ENCODE measurements at places on chromosomes 5 and 9. TPM values are rescaled to one million over a fixed set of nuclear protein-coding genes. Genes with fewer than 3 reads are reported as not detected.

The SPAAR gene
- polyA plus RNA-seq, result 0.11 TPM

The MCTP1 gene
- polyA plus RNA-seq, result 0.62 TPM

The ZFP37 gene
- 0.58 TPM for polyA plus RNA-seq

The EGR1 gene
- polyA plus RNA-seq, result 28.4 TPM

The IFNB1 gene
- not detected for polyA plus RNA-seq

The SLC4A9 gene
- polyA plus RNA-seq, result 0.02 TPM

The SLIT3 gene
- 80.0 TPM for polyA plus RNA-seq

The PCDHA13 gene
- not detected for polyA plus RNA-seq

The GARNL3 gene
- polyA plus RNA-seq, result 9.1 TPM

The PCDHB11 gene
- polyA plus RNA-seq, result 0.61 TPM

The MARCOL gene
- polyA plus RNA-seq, result not detected

The TRIM7 gene
- polyA plus RNA-seq, result 3.5 TPM

The WNT8A gene
- polyA plus RNA-seq, result not detected

The MEGF10 gene
- polyA plus RNA-seq, result 1.1 TPM

The WDR38 gene
- polyA plus RNA-seq, result not detected

GRCh38 chr5:171657473-171657872 is 128.1 kb upstream of the SMIM23 start:
- DNase-seq, result no peak

DNA sequence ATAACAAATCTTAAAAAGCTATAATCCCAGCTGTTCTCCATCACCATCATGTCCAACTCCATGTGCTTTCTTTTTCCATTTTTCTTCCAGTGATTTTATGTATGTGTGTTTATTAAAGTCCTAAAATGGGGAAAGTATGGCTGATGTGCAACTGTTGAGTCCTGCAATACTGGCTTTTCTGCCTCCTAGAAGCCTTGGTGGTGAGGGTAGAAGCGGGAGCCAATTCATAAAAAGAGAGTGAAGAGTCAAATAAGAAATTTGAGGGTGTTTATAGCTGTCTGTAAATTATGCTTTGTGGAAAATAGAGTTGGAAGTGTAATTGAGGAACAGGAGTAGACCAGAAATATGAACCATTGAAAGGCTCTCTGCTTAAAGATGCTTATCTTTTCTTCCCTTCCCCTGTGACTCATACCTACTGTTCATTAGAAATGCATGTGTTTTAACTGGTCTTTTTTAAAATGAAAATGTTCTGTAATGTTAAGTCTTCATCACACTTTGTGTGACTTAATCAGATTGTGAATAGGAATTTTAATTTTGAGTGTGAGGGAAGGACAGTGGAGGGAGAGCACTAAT is 80.1 kb downstream of the ZCCHC7 start:
- no peak for DNase-seq

DNA sequence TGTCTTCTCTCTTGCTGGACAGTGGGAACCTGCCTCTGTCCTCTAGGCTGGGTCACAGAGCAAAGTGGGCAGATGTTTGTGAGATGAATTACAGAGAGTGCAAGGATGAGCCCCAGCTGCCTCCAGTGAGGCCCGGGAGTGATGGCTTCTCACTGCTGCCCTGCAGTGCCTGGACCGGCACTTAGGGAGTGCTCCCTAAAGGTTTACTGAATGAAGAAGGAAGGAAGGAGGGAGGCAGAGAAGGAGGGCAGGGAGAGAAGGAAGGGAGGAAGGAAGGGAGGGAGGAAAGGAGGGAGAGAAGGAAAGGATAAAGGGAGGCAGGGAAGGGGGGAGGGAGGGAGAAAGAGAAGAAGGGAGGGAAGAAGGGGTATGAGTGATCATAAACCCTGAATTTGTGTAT is 42.7 kb upstream of the GRHPR start:
- no peak for DNase-seq

GRCh38 chr9:109609060-109609459 is 111.0 kb upstream of the PTPN3 start:
- no peak for DNase-seq

GRCh38 chr5:68698025-68698940 is 395.5 kb upstream of the SLC30A5 start:
- no peak for DNase-seq

GRCh38 chr9:136656795-136657611 is 5.7 kb upstream of the EGFL7 start:
- DNase-seq, result no peak

DNA sequence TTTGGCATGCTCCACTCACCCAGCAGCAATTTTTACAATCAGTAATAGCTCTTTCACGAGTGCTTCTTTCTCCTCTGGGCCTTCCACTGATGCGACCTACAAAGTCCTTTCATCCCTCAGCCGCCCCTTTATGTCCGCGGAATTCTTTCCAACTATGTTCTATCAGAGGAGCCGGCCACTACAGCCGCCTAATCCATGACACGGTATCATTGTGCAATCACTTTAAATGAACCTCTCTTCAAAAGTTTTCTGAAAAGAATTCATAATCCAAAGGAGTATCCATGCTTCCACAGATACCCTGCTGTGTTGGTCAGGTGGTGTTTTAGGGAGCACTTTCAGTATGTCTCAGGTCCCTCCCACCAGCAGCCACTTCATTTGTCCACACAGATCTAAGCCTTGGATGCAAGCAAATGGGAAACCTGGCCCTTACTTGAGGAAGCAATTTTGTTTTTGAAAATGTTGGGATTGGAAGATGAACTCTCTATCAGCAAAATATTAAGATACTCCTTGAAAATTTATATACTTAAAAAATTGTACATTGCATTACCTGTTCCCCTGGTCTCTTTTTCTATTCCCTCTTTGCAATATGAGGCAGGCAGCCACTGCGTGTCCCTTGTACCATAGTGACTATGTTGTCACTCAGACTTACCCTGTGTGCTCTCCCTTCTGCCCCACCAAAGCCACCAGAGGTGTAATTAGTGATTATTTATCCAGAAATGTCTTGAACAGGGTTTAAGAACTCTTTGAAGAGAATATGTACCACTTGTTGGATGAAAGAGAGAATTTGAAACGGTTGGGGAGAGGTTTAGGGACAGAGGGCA is 12.9 kb upstream of the MEF2C start:
- no peak for DNase-seq

DNA sequence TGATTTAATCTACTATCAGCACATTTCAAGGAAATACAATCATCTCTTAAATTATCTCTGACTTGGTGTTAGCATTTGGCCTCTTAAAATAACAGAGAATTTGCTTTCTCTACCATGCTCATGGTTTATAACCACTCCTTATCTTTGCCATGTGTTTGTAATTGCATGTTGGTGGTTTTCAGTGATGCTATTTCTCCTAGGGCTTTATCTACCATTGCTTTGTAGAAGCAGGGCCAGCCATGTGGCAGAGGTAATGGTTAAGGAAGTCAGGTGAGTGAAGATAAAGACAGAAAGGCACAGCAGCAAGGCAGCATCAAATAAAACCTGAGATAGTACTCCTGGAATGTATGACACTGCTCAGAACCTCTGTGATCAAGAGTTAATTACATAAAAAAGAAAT is 206.2 kb downstream of the FER start:
- no peak for DNase-seq

DNA sequence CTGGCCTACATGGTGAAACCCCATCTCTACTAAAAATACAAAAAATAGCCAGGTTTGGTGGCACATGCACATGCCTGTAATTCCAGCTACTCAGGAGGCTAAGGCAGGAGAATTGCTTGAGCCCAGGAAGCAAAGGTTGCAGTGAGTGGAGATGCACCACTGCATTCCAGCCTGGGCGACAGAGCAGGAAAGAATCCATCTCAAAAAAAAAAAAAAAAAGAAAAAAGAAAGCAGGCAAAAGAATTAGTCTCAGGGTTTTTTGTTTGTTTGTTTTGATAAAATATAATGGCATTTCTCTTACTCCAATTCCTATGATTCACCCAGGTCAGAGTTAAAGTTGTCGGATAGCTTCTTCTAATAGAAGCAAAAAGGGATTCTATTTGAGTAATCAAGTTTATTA is 67.0 kb upstream of the ATG10 start:
- DNase-seq, result no peak

- no peak for DNase-seq
Measured at GRCh38 chr5:167574464-167574863, 717.0 kb upstream of the WWC1 start.

GRCh38 chr9:98577446-98577845 is 131.3 kb downstream of the GABBR2 start:
- DNase-seq, result no peak

- DNase-seq, result no peak
Measured at GRCh38 chr5:149215478-149216090, 56.1 kb upstream of the AFAP1L1 start.

GRCh38 chr5:111960476-111961215 is 203.7 kb upstream of the NREP start:
- no peak for DNase-seq

- DNase-seq, result peak; percentile 57
Measured at GRCh38 chr9:114285166-114285867, 37.6 kb upstream of the ORM1 start.

- DNase-seq, result no peak
Measured at GRCh38 chr5:121833617-121834016, 18.1 kb upstream of the FTMT start.

- DNase-seq, result no peak
Measured at GRCh38 chr5:154331232-154331631, 114.6 kb upstream of the SAP30L start.

DNA sequence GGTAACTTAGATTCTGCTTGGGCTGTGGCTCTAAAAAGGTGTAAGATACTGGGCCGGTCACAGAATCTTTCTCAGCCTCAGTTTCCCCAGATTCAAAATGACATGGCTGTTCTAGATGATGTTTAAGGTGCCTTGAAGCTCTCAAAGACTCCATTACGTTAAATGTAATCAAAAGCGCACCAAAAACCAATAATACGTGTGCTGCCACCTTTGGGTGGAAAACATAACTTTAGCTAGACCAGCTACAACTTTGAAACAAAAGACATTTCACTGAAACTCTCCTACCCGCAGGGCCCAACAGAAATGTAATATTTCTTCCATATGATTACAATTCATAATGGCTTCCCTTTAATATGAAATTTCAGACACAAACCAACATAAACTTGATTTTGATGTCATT is 35.0 kb upstream of the PCSK5 start:
- no peak for DNase-seq

- no peak for DNase-seq
Measured at GRCh38 chr5:171379961-171380360, 7.7 kb upstream of the NPM1 start.

DNA sequence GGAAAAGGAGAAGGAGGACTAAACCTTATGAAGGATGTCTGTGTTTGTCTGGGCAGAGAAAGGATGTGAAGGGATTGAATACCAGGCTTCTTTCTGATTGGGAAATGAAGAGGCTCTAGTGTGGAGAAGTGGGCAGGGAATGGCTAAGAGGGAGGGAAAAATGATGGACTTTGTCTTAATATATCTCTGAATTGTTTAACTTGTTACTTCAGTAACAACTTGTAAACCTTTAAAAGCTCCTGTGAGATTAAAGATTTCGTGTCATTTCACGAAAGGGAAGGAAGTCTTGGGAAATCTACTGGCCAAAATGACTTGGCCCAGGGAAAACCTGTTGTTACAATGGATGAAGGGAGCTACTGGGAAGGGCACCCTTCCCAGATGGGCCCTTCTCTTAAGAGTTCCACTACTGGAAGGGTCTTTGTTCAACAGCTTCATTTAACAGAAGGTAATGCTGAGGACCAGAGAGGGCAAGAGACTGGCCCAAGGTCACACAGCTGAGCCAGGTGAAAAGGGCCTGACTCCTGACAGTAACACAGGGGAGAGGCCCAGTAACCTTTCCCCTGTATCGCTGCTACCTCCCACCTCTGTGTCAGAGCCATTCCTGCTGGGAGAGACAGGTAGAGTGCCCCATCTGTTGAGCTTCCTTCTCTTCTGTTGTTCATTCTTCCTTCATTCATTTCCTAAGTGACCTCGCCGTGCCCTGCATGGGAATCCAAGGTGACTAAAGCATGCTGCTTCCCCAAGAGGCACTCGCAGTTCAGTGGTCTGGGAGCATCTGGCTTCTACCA is 5.1 kb upstream of the TCOF1 start:
- DNase-seq, result no peak

DNA sequence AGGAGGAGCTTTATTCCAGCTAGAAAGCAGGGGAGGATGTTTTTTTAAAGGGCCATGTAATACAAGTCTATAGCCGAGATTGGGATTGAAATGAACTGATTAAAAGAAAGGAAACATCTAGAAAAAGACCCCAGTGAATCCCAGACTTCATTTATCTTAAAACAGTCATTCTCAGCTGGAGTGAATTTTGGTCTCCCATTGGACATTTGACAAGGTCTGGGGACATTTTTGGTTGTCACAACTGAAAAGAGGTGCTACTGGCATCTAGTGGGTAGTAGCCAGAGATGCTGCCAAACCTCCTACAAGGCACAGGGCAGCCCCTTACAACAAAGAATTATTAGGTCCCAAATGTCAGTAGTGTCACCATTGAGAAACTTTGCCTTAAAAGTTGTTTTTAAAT is 16.3 kb upstream of the SPINK4 start:
- no peak for DNase-seq

DNA sequence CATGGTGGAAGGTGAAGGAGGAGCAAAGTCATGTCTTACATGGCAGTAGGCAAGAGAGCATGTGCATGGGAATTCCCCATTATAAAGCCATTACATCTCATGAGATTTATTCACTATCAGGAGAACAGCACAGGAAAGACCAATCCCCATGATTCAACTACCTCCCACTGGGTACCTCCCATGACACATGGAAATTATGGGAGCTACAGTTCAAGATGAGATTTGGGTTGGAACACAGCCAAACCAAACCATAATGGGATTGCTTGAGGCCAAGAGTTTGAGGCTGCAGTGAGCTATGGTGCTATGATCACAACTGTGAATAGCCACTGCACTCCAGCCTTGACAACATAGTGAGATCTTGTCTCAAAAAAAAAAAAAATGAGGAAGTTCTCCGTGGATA is 581.8 kb downstream of the TAF11L14 start:
- no peak for DNase-seq
